GM12878 (cell line): ENCODE measurements at places on chromosomes 11 and 22. TPM values are rescaled to one million over a fixed set of nuclear protein-coding genes. Genes with fewer than 3 reads are reported as not detected.

XBP1 gene
- total RNA-seq = 141 and 149 TPM in 2 replicates

MMP13 gene
- not detected in 2 replicates for total RNA-seq

PKNOX2 gene
- total RNA-seq = not detected in 2 replicates

THY1 gene
- total RNA-seq = 2.4 and 3.1 TPM in 2 replicates

TESMIN gene
- 2.4 TPM in 2 replicates for total RNA-seq

BLID gene
- total RNA-seq = not detected in 2 replicates

HBD gene
- not detected in 2 replicates for total RNA-seq

GAL gene
- not detected in 2 replicates for total RNA-seq

MMP12 gene
- not detected in 2 replicates for total RNA-seq

NAV2 gene
- 6.1 and 6.5 TPM in 2 replicates for total RNA-seq

ART1 gene
- total RNA-seq = not detected in 2 replicates

RIMBP3C gene
- 0.23 and 0.24 TPM in 2 replicates for total RNA-seq

FAT3 gene
- total RNA-seq = 0.13 TPM in 1 of 2 replicates, not detected in the other

FXYD6 gene
- total RNA-seq = 0.10 and 0.93 TPM in 2 replicates

MOGAT2 gene
- 0.44 and 0.45 TPM in 2 replicates for total RNA-seq

ASCC2 gene
- total RNA-seq = 62.1 and 67.9 TPM in 2 replicates

KCNE3 gene
- total RNA-seq = 0.08 TPM in 1 of 2 replicates, not detected in the other

MRPL23 gene
- total RNA-seq = 141 and 143 TPM in 2 replicates

RAG1 gene
- 0.05 TPM in 1 of 2 replicates, not detected in the other for total RNA-seq

KDM4D gene
- total RNA-seq = 1.4 and 1.5 TPM in 2 replicates

IL18BP gene
- 16.3 and 19.0 TPM in 2 replicates for total RNA-seq

ANO5 gene
- total RNA-seq = 6.1 and 6.3 TPM in 2 replicates

ZNF280B gene
- 0.90 and 1.1 TPM in 2 replicates for total RNA-seq

PDE2A gene
- 0.15 and 0.24 TPM in 2 replicates for total RNA-seq

NAP1L4 gene
- total RNA-seq = 128 and 130 TPM in 2 replicates

LAYN gene
- 0.11 TPM in 1 of 2 replicates, not detected in the other for total RNA-seq

POU2AF3 gene
- not detected in 2 replicates for total RNA-seq
